Activated CD4-positive, alpha-beta T cell treated with anti-CD3 and anti-CD28 coated beads, Interleukin-2, amount 50 U/mL, for 24 hours (primary cell): ENCODE measurements at places on chromosomes 6 and 20.

GRCh38 chr6:154887051-154887450 is 108.1 kb upstream of the TIAM2 start:
- no peak for DNase-seq

- no peak for DNase-seq
These were observed 13.6 kb downstream of the IL20RA start for GRCh38 chr6:137031122-137031521.

DNA sequence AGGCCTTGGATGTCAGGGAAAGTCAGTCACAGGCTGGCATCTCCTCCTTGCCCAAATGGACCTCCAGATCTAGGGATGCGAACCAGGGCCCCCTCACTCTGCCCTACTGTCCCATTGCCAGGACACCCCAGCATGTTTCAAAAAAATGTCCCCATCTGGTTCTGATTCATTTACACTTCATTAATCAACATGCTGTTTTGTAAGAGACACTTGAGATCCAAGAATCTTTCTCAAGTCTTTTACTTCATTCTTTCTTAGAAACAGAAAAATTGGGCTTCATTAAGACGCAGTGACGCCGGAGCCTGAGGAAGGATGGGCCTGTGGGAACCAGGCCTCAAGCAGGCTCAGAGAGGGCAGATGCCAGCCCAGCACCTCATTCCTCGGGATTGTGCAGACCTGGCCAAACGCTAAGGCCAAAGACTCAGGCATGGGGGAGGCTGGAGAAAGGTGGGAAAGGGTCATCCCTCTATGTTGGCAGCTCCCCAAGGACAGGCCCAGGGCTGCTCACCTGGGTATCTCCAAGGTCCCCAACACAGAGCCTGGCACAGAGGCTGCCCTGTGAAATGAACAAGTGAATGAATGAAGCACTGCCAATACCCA is 3.8 kb downstream of the RSPO4 start:
- DNase-seq, result no peak

- DNase-seq, result no peak
These were observed 154.2 kb downstream of the SAMD5 start for GRCh38 chr6:147662646-147663045.

GRCh38 chr20:63979557-63980316 is at the start of gene SAMD10:
TSS of gene SAMD10 (minus strand) at chr20:63979642. CDS start at chr20:63979467, 175 bp downstream.
- peak; percentile 73 for DNase-seq

GRCh38 chr6:92399911-92400310 is 1019.4 kb downstream of the EPHA7 start:
- no peak for DNase-seq

DNA sequence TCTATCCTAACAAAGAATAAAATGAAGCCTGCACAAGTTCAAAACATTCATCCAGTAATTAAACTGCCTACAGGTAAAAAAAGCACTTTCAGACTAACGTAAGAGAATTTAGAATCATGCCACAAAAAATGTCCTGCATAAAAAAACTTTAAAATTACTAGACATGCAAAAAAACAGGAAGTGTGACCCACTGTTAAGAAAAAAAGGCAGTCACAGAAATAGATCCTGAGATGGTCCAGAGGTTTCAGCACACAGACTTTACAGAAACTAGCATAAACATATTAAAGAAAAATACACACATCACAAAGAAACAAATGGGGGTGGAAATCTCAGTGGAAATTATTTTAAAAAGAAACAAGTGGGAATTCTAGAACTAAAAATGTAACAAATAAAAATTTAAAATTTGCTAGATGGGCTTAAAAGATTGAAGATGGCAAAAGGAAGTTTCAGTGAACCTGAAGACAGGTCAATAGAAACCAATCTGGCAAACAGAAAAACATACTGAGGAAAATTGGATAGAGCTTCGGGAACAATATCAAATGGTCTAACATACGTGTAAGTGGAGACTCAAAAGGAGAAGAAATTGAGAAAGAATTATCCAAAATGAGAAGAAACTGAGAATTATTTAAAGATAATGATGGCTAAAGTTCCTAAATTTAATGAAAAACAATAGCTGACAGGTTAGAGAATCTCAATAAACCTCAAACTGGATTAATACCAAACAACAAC is 3.4 kb upstream of the ZNF133 start:
- no peak for DNase-seq

- no peak for DNase-seq
These were observed 92.9 kb upstream of the ENPP5 start for GRCh38 chr6:46263707-46264086.

DNA sequence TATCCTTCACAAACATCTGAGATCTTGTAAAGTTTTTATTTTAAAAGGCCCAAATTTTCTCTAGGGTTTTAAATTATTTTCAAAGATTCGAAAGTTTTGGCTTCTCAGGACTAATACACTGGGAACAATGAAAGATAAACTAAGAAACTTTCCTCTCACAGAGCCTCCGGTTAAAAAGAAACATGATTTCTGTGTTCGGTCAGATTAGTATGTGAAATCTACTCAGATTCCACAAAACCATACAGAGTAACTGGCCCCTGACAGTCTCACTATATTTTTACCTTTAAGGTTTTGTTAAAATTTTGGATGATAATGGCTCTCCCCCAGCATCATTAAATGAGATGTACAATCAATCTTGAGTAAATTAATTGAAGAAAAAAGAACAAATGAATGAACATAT is 471.0 kb downstream of the COL12A1 start:
- no peak for DNase-seq

GRCh38 chr6:165821754-165822153 is 158.7 kb upstream of the PDE10A start:
- no peak for DNase-seq

- DNase-seq, result no peak
These were observed 6.0 kb downstream of the ZNF76 start for GRCh38 chr6:35265523-35265922.

DNA sequence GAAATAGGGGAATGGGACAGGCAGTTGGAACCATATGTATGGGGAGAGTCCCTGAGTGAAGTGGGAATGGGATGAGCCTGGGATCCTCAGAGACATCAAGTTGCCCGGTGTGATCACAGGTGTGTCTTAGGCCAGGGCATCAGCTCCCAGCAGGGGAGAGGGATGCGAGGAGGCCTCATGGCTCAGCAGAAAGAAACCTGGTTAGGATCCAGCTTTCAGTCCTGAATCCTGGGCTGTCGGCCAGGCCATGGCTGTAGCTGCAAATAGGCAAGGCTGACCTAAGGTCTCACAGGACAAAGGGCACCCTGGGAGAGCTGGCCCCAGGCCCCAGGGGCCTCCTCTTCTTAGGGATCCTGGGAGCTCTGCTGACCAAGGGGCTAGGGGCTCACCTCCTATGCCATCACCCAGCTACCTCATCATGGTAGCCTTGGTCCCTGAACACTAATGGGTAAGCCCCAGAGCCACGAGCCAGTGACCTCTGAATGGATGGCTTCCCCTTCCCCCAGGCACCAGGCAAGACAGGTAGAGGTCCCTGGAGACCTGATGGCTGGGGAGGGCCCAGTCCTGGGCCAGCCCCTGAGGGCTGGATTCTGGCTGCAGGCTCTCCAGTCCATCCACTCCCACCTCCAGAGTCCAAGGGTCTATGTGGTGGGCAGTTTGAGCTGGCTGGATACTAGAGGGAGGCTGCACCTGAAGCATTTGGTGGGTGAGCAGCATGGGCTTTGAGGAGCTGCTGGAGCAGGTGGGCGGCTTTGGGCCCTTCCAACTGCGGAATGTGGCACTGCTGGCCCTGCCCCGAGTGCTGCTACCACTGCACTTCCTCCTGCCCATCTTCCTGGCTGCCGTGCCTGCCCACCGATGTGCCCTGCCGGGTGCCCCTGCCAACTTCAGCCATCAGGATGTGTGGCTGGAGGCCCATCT is at the start of gene SLC22A7:
SLC22A7 (plus strand) TSS at position 617 of the 921 bp plus-strand sequence; CDS start at position 716, 99 bp downstream.
- DNase-seq, result no peak

DNA sequence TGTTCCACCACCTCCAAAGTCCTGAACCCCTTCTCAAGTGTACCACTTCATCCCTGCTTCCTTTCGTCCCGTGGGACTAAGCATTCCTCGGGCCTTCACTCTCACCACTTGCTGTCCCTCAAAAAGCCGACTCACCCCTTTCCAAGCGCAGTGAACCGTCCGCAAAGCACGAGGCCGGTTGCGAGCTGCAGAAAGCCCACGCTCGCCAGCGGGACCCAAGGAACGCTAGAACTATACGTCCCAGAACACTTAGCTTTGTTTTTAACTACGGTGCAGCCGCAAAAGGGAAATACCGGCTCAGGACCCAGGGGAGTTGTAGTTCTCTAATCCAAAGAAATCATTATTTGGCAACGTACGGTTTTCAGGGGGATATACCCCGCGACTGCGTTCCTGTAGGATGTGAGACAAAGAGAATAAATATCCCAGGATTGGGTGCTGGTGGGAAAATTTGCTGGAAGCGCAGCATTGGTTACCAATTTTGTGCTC is 416 bp upstream of the POLR1H start:
- DNase-seq, result no peak

- DNase-seq, result no peak
These were observed 170.0 kb downstream of the HACE1 start for GRCh38 chr6:104689551-104690205.

GRCh38 chr20:54019585-54019984 is 50.8 kb downstream of the BCAS1 start:
- no peak for DNase-seq

GRCh38 chr20:47016068-47016664 is 121.5 kb downstream of the EYA2 start:
- no peak for DNase-seq

- no peak for DNase-seq
These were observed 23.6 kb downstream of the MBOAT1 start for GRCh38 chr6:20188630-20189075.

DNA sequence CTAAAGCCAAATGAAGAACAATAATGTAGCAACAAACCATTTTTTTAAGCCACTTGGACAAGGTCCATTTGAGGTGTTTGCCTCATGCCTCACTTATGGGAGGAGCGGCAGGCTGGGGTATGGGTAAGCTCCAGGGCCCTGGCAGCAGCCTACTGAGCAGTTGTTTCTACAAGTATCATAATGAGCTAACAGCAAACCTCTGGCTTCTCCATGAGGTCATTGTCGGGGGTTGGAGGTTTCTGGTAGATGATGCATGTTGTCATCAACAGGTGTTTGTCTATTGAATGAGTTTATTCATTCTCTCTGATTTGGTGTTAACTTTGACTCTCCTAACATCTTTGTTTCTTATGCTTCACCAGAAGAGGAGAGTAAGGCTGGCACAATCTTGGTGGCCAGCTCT is 150.7 kb downstream of the TBC1D7 start:
- DNase-seq, result no peak

GRCh38 chr6:160735523-160735922 is 33.5 kb downstream of the PLG start:
- no peak for DNase-seq

- DNase-seq, result no peak
These were observed 100.1 kb downstream of the EPB41L2 start for GRCh38 chr6:130962966-130963365.

GRCh38 chr6:4384656-4385055 is 249.3 kb upstream of the ECI2 start:
- no peak for DNase-seq

GRCh38 chr6:142416179-142416578 is 114.4 kb downstream of the ADGRG6 start:
- no peak for DNase-seq

DNA sequence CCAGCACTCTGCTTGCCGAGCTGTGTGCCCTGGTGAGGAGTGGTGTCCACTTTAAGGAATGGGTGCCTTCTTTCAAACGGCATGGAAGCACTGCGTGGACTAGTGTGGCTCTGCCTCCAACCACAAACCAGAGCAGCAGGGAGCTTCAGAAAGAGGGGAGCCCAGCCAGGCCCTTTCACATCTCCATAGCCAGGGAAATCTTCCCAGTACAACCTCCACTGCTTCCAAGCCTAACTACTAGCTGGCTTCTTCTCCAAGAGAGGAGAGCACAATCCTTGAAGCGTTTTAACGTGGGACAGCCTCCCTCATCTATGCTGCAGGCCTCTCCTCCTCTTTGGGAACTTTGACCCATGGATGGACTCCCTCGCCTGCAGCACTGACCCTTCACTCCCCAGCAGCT is 26.7 kb downstream of the TNXB start:
- no peak for DNase-seq

- no peak for DNase-seq
These were observed 80.8 kb downstream of the SCAF8 start for GRCh38 chr6:154814063-154814462.

GRCh38 chr20:13236990-13237720 is 16.1 kb downstream of the ISM1 start:
- DNase-seq, result no peak

GRCh38 chr6:158568549-158568948 is 8.7 kb downstream of the TMEM181 start:
- no peak for DNase-seq

DNA sequence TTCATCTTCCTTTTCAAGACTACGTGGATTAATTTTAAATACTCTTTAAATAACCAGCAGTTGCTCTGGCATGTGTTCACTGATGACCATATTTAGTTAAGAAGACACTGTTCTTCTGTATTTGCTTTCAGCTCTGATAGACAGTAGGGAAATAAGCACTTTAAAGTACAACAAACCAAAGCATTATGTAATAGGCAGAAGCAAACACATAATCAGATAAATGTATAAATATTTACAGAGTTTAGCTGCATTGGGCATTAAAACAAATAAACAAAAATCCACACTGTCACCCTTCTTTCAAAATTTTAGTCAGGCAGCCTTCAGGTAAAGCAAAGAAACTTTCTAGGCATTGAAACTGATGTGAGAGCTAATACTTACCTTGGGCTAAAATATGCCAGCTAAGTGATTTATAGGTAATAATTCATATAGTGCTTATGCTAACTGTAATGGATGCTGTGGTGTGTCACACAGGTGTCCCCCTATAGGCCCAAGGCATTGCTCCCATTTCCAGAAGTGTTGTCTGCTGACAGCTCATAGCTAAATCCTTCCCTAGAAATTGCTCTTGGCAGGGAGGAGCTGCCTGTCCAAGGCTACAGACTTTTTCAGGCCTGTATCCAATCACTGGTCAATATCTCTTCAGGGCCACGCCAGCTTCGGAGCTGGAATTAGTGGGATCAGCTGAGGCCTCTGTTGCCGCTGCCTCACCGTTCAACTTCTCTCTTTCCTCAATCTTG is 111.5 kb upstream of the CITED2 start:
- DNase-seq, result no peak

- DNase-seq, result peak; percentile 47
These were observed 58.1 kb downstream of the RAB44 start for GRCh38 chr6:36755435-36756348.

DNA sequence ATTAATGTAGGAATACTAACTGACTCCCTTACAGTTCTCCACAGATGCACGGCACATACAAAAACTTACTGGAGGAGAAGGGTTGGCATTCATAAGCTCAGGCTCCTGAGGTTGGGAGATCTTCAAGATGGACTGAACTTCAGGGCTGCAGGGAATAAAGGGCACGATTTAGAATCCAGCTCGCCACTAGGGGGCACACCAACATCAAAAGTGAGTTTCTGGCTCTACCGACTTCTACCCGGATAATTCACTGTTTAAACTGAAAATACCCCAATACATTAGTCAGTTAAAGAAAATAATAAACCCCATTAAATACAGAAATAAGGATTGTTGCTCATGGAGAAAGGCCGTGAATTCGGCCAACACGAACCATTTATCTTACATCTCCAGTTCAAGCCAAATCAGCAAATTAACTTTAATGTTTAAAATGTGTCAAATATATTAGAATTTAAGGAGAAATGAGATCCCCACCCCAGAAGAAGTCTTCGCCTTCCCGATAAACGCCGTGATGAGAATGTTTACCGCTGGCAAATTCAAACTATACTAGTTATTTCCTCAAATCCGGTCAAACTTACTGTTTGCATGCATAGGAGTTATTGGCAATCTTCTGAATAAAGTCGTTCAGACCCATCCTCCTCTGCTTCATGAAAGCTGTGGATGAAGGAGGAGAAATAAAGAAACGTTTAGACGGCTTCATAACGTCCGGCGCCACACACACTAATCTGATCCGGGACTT is 121.7 kb upstream of the SLC2A12 start:
- peak; percentile 81 for DNase-seq

GRCh38 chr6:136251394-136251793 is 1.3 kb upstream of the MTFR2 start:
- no peak for DNase-seq
